Stimulated activated naive B cell treated with anti-CD40 and anti-IgM and Interleukin-4, amounts not matched to agents 10 μg/mL and 1 μg/mL and 100 μg/mL, for 72 hours (primary cell): ENCODE measurements at places on chromosomes 6 and 20.

GRCh38 chr20:57104651-57105204 lies 161.7 kb downstream of the BMP7 start:
- peaks cover 6% of the 10 kb centered on the region for H3K27me3 ChIP-seq
- H3K36me3 ChIP-seq: no peaks in the 10 kb centered on the region
- no peak for DNase-seq
- H3K4me3 ChIP-seq: no peak overlapping the region
- H3K27ac ChIP-seq: no peak overlapping the region

GRCh38 chr6:111979633-111980032 lies 74.3 kb upstream of the CCN6 start:
- no peak for DNase-seq
- H3K27me3 ChIP-seq: peaks cover 20% of the 10 kb centered on the region
- no peak overlapping the region for H3K27ac ChIP-seq
- H3K4me3 ChIP-seq: no peak overlapping the region
- H3K36me3 ChIP-seq: no peaks in the 10 kb centered on the region

DNA sequence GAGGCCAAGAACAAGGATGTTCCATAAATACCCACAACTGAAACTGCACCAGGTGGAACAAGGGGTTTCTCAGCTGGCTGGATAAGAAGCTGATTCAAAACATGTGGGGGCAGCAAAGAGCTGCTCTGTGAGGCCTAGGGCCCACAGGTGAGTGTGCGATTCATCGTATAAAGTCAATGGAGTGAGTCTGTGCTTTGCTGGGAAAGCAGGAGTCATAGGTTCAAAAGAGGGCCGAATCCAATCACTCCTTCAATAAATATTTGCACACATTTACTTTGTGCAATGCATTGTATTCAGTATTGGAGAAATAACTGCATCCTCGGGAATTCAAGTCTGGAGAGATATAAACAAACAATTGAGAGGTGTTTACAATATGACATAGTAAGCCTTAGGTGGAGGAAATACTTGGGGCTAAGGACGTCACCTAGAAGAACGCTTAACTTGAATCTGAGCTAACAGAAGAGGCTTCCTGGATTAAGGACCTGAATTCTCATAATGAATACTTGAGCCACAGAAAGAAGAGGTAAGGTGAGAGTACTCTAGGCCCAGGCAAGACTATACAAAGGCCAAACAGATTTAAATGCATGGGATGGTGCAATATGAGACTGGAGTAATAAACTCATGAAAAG lies 83.7 kb upstream of the TMEM30A start:
- no peak overlapping the region for H3K27ac ChIP-seq
- DNase-seq: no peak
- H3K4me1 ChIP-seq: no peaks in the 10 kb centered on the region

DNA sequence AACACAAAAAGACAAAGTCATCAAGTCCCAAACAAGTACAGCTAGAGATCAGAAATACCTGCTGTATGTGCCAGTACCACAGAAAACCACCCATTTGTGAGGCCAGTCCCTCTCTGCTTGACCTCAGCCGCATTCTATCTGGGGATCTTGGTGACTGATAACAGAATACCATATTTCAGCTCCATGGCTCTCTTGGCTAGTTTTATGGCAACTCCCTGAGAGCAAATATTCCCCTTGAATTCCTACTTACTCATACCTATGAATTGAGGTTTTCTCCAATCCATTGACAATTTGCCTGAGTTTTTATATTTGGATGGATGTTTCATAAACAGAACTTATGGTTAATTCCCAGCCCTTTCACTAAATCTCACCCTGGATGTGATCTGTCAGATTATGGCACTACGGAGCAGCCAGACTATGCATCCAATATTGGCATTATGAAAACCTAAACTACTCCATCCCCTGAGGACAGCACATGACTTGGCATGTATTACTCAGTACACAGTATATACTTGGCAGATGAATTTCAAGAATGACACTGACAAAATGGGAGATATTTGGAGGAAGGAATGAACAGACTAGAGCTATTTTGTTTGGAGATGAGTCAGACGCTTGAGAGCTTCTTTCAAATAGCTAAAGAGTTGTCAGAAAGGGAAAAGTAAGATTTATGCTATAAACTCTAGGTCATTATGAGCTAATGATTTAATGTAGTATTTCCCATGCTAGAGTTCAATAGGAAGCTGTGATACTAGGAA lies 95.7 kb downstream of the PRDM1 start:
- peaks cover 9% of the 10 kb centered on the region for H3K4me1 ChIP-seq
- DNase-seq: no peak
- no peak overlapping the region for H3K4me3 ChIP-seq

DNA sequence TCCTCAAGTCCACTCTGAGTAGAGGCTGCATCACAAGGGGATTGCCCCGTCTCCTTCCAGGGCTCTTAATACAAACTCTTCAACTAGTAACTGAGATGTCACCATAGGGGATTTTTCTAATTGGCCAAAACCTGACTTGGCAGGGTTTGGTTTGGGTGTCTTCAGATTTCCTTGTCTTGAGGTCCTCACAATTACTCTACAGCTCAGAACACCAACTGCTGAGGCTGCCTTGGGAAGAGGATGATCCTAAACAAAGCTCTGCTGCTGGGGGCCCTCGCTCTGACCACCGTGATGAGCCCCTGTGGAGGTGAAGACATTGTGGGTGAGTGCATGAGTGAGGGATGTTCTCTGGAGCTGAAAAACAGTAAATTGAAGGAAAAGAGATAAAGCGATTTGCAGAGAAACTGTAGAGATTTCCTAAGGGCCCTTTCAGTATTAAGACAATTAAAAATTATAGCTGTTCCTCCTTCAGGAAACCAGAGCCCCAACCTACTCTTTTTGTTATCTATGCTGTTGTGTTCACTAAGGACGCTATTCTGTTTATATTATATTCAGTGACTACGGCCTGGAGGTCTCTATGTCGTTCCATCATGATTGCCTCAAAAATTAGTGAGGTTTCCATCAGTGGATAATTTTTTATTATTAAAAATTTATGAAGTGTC lies at the start of gene HLA-DQA1:
Gene HLA-DQA1, plus strand, starts transcription at position 188 of the 662 bp plus-strand sequence. Its CDS starts 53 bp downstream, at position 241.
- peaks cover 49% of the 10 kb centered on the region for H3K36me3 ChIP-seq
- H3K4me1 ChIP-seq: peaks cover 61% of the 10 kb centered on the region
- no peaks in the 10 kb centered on the region for H3K27me3 ChIP-seq

DNA sequence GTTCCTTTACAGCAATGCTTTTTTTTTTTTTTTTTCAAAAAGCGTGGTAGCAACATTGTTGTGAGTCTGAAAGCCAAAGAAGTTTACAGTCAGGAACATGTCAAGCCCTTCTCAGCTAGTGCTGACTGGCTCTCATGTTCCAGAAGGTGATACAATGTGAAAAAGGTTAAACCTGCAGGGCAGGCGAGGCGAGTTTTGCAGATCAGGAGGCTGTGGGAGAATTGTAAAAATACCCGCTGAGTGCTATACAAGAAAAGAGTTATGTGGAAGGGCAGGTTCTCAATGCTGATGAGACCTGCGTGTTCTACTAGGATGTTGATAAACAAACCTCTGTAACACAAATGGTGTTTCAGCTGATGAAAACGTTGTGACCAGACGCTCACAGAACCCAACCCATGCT lies 30.9 kb upstream of the RPP40 start:
- H3K4me1 ChIP-seq: peaks cover 13% of the 10 kb centered on the region
- no peaks in the 10 kb centered on the region for H3K27me3 ChIP-seq
- H3K4me3 ChIP-seq: no peak overlapping the region
- no peak for DNase-seq

DNA sequence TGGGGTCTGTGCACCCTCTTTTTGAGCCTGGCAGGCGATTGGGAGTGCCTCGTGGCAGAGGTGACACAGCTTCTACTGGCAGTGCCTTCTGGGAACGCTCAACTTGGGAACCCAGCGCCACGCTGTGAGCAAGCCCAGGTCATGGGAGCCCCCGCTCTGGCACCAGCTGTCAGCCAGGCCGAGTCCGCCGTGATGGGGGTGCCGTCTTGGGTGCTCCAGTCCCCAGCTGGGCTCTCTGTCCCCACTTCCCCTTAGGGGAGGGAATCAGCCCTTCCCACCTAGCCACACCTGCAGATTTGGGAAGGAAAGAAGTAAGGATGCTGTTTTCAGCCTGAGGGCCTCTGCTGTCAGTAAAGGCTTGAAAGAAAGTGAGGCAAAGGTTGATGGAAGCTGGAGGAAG lies 31.0 kb upstream of the NTSR1 start:
- peaks cover 6% of the 10 kb centered on the region for H3K27me3 ChIP-seq
- no peak for DNase-seq
- H3K4me1 ChIP-seq: peaks cover 8% of the 10 kb centered on the region
- H3K27ac ChIP-seq: no peak overlapping the region
- peaks cover 29% of the 10 kb centered on the region for H3K36me3 ChIP-seq

GRCh38 chr20:11890331-11891076 lies 27.2 kb upstream of the BTBD3 start:
- H3K27ac ChIP-seq: no peak overlapping the region
- no peaks in the 10 kb centered on the region for H3K36me3 ChIP-seq
- H3K4me1 ChIP-seq: peaks cover 27% of the 10 kb centered on the region
- peaks cover 6% of the 10 kb centered on the region for H3K27me3 ChIP-seq
- DNase-seq: peak; percentile 65

GRCh38 chr6:34890533-34890925 lies 1.5 kb downstream of the ANKS1A start:
- peak overlapping the region; percentile 26 for H3K27ac ChIP-seq
- H3K4me1 ChIP-seq: peaks cover 53% of the 10 kb centered on the region
- no peak for DNase-seq
- H3K4me3 ChIP-seq: peak overlapping the region; percentile 100

DNA sequence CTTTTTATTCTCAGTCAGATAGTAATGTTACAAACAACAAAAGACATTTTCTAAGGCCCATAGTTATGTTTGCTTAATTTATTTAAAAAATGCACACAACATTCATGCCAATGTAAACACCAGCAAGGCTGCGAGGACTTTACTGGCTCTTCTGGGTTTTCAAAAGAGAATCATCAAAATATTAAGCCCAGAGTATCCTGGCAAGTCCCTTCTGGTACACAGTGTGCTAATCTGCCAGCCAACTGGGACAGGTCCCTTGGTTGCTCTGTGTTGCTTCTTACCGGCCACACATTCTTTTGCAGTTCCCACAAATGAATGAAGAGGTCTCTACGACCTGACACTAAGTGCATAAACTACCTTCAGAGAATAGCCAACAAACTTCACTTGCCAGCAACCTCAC lies 42.6 kb upstream of the SPDEF start:
- H3K36me3 ChIP-seq: peaks cover 16% of the 10 kb centered on the region
- peaks cover 22% of the 10 kb centered on the region for H3K4me1 ChIP-seq
- no peaks in the 10 kb centered on the region for H3K27me3 ChIP-seq
- DNase-seq: no peak
- no peak overlapping the region for H3K27ac ChIP-seq

DNA sequence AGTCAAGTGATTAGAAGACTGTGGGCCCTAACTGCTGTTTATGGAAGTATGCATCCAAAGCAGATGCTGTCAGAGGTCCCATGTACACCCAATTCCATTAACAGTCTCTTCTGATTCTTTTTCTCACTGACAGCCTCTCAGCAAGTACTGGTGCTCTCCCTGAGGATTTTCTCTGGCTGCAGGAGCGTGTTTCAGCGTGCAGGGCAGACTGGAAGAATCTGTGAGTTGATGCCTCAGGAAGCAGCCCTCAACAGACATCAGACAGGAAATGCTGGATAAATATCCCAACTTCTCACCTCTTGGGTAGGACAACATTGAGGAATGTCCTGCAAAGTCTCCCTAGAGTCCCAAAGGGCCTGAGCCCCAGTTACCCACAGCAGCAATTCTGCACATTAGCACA lies 40.8 kb downstream of the ANKEF1 start:
- H3K27ac ChIP-seq: no peak overlapping the region
- H3K27me3 ChIP-seq: peaks cover 35% of the 10 kb centered on the region
- H3K4me1 ChIP-seq: peaks cover 8% of the 10 kb centered on the region
- peaks cover 1% of the 10 kb centered on the region for H3K36me3 ChIP-seq
- no peak overlapping the region for H3K4me3 ChIP-seq

GRCh38 chr6:30260036-30260504 lies 46.9 kb upstream of the TRIM26 start:
- H3K4me1 ChIP-seq: peaks cover 51% of the 10 kb centered on the region
- H3K27me3 ChIP-seq: peaks cover 9% of the 10 kb centered on the region
- DNase-seq: peak; percentile 17
- peak overlapping the region; percentile 99 for H3K4me3 ChIP-seq

DNA sequence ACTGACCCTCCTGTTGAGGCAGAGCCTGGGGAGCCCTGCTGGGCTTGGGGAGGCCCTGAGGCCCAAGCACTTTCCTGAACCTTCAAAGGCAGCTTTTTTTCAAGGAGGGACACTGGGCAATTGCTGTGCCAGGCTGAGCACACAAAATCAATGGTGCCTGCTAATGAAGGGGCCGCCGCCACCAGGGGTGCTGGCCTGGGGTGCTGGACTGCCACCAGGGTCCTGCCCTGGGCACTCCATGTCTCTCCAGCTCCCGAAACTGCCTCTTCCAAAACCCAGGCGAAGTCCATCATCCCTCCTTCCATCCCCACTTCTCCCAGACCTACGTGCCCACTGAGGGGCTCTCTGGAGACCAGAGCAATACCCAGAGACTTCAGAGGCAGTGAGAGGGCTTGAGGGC lies 145.6 kb downstream of the GRM4 start:
- no peak for DNase-seq
- no peak overlapping the region for H3K27ac ChIP-seq
- peaks cover 42% of the 10 kb centered on the region for H3K27me3 ChIP-seq
- H3K36me3 ChIP-seq: no peaks in the 10 kb centered on the region
- H3K4me3 ChIP-seq: no peak overlapping the region
- no peaks in the 10 kb centered on the region for H3K4me1 ChIP-seq

GRCh38 chr6:151627689-151628444 lies 134.1 kb downstream of the CCDC170 start:
- no peak overlapping the region for H3K4me3 ChIP-seq
- no peak overlapping the region for H3K27ac ChIP-seq
- H3K27me3 ChIP-seq: no peaks in the 10 kb centered on the region
- no peaks in the 10 kb centered on the region for H3K4me1 ChIP-seq
- H3K36me3 ChIP-seq: no peaks in the 10 kb centered on the region
- no peak for DNase-seq

- H3K4me3 ChIP-seq: peak overlapping the region; percentile 36
- no peak for DNase-seq
- H3K27ac ChIP-seq: no peak overlapping the region
- peaks cover 14% of the 10 kb centered on the region for H3K36me3 ChIP-seq
- H3K27me3 ChIP-seq: no peaks in the 10 kb centered on the region
These were observed 1.8 kb downstream of the ZBTB12 start for GRCh38 chr6:31899882-31900722.
